ENCODE measurements at places on chromosomes 3 and 15. TPM values are rescaled to one million over a fixed set of nuclear protein-coding genes. Genes with fewer than 3 reads are reported as not detected.

DNA sequence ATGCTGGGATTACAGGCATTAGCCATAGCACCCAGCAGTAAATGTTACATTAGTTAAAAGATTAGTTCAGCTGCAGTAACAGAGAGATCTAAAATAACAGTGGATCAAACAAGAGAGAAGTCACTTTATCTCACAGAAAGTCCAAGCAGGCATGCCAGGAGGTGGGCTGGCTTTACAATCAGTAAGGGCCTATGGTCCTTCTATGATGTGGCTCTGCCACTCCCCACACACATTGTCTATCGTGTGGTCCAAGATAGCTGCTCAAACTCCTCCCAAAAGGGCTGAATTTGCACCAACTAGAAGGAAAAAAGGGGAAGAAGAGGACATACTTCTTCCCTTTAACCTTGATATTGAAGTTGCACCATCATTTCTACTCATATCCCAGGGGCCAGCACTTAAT, 4.6 kb upstream of the RUVBL1 start:
- DNase-seq = no peak

- peak; percentile 73 for DNase-seq
These were observed 624 bp downstream of the AP3B2 start for GRCh38 chr15:82709081-82709420.

DNA sequence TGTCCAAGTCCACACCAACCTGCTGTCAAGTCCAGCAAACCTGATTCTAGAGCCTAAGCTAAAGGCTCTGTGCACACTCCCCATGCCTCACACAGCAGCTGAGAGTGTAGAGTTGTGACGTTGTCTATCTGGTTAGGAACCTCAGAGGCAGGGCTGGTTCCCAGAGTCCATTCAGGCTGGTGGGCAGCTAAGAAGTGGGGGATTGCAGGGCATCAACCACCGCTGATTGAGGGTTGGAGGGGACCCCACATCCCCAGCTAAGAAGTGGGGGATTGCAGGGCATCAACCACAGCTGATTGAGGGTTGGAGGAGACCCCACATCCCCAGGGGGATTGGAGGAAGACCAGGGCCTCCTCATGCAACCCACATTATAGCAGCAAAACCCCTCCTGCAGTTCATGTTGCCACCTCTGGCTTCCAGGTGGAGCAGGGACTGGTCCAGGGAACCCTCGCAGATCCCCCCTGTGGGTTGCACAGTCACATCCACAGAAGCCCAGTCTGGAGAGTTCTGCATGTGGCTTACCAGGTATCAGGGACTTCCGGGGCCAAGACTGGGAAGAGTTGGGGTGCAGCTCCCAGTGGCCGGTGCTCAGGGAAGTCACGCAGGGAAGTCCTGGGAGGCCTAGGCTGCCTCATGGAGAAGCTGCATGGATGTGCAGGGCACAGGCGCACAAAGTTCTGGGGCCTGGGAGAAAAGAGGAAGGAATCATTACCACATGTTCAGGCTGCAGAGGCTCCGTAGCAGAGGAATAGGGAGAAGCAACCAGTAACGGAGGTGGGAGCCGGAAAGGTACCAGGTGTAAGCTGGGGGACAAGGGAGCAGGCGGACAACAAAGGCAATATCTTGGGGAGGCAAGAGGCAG, 71.4 kb upstream of the PCSK6 start:
- no peak for DNase-seq

DNA sequence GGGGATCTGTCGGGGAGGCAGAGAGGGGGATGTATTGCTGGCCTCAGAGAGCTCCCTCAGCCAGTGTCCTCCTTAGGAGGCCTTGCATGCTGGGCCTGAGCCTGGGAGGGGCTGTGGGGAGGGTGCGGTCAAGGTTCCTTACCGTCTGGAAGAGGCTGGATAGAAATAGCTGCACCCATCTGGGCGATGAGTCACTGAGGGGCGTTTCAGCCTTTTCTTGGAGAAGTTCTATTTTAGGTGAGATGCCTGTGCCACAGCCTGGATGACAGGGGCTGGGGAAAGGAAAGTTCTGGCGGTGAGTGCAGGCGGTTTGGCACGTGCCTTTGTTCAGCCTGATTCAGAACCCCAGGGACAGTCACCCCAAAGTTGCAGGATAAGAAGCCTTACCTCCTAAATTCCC, 35.7 kb upstream of the APEH start:
- no peak for DNase-seq

DNA sequence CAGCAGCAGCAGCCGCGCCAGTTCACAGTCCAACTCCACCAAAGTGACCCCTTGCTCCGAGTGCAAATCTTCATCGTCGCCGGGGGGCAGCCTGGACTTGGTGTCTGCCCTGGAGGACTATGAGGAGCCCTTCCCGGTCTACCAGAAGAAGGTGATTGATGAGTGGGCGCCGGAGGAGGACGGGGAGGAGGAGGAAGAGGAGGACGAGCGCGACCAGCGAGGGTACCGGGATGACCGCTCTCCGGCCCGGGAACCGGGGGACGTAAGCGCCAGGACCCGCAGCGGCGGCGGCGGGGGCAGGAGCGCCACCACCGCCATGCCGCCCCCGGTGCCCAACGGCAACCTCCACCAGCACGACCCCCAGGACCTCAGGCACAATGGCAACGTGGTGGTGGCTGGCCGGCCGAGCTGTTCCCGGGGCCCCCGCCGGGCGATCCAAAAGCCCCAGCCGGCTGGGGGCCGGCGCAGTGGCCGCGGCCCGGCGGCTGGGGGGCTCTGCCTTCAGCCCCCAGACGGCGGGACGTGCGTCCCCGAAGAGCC, 224.1 kb upstream of the IL12A start:
- DNase-seq = no peak

- no peak for DNase-seq
These were observed 91.6 kb downstream of the FOXB1 start for GRCh38 chr15:60095711-60096110.

GRCh38 chr3:102053375-102053989, 204.2 kb downstream of the NFKBIZ start:
- DNase-seq = no peak

GRCh38 chr3:151838574-151839312, 24.8 kb downstream of the AADAC start:
- DNase-seq = peak; percentile 22

- no peak for DNase-seq
These were observed 1.3 kb downstream of the SLC6A6 start for GRCh38 chr3:14403619-14404155.

GRCh38 chr3:107068980-107069379, 308.3 kb upstream of the CCDC54 start:
- no peak for DNase-seq

- DNase-seq = no peak
These were observed 24.9 kb upstream of the WNT5A start for GRCh38 chr3:55511895-55512570.

DNA sequence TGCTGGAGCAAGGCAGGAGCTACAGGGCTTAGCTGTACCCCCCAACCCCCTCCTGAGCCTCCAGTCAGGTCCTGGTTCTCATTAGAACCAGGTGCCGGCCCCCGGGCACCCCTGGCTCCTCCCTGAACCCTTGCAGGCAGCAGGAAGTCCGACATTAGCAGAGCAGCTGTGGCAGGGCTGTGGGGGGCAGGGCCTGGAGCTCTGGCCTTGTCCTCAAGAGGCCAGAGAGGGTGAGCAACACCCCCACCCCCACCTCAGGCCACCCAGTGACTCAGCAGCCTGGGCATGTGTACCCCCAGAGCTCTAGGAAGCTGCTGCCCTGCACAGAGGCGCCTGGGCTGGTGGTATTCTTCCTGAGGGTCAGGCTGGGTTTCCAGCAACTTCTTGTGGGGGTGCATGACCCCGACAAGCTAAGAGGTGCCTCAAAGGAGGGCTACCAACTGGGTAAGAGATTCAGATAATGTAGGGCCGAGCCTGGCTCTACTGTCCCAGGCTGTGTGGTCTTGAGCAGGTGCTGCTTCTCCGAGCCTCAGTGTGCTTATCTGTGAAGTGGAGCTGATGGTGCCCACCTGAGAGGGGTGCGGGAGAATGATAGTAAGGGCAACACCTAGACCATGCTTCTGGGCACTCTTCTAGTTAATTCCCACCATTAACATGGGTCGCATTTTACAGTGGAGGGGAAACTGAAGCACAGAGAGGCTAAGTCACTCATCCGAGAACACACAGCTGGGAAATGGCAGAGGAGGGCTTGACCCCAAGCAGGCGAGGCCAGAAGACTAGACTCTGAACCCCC, 16.0 kb downstream of the H1-8 start:
- DNase-seq = no peak

- peak; percentile 44 for DNase-seq
These were observed 32.5 kb downstream of the CSPG4 start for GRCh38 chr15:75680007-75680789.

GRCh38 chr3:196292286-196292923, 4.9 kb upstream of the PCYT1A start:
- peak; percentile 43 for DNase-seq

- no peak for DNase-seq
These were observed 230.0 kb downstream of the KLF13 start for GRCh38 chr15:31556494-31557150.

GRCh38 chr3:79011821-79012529, 755.8 kb downstream of the ROBO1 start:
- DNase-seq = no peak

DNA sequence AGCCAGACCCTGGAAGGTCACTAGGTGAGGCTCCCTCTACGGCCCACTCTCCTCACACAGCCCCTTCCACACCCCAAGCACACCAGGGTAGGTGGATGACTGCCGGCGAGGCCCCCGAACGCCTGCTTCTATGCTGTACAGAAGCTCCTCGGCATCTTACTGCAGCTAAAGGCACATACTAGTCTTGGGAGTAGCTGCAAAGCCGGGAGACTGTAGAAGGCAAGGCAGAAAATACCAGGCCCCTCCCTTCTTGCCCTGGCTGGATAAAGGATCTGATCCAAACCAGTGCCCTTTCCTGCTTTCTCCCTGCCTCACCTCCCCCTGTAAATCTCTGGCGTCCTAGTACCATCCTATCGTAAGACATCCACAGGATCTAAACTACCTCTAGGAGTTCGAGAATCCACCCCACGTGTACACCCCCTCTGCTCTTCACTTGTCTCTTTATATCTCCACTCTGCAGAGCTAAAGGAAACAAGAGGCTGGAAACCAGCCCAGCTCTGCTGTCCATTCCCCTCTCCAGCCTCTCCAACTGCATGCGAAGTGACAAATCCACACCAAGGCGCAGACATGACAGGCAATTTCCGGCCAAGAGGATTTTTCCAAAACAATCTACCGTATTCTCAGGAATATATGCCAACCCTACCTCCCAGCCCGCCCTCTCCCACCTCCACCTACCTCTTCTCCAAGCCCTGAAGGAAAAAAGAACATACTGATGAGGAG, 11.8 kb downstream of the TNK2 start:
- no peak for DNase-seq

GRCh38 chr15:78177447-78177873, 28.3 kb downstream of the IDH3A start:
- peak; percentile 87 for DNase-seq

- DNase-seq = no peak
These were observed 96.5 kb downstream of the LIPC start for GRCh38 chr15:58528188-58528870.

GRCh38 chr15:41945221-41945620, 27.1 kb downstream of the EHD4 start:
- DNase-seq = no peak

GRCh38 chr3:145286937-145287336, 874.0 kb downstream of the PLOD2 start:
- DNase-seq = no peak

GRCh38 chr15:86855307-86856291, 775.9 kb downstream of the AGBL1 start:
- no peak for DNase-seq

- DNase-seq = peak; percentile 24
These were observed 195.0 kb upstream of the EPHA3 start for GRCh38 chr3:88912294-88912877.

- no peak for DNase-seq
These were observed 571.4 kb upstream of the NAALADL2 start for GRCh38 chr3:174287705-174288104.

Gene IL17RE
- 3.0 TPM for total RNA-seq

Gene CCDC13
- 0.79 TPM for total RNA-seq

Gene PLSCR2
- total RNA-seq = 0.39 TPM

Gene CHRNA7
- 5.6 TPM for total RNA-seq

Gene CCR3
- not detected for total RNA-seq

Gene ADAMTS7
- 67.1 TPM for total RNA-seq

Gene BNC1
- not detected for total RNA-seq

Gene TRIM42
- not detected for total RNA-seq

Gene KLHDC8B
- total RNA-seq = 16.1 TPM

Gene MST1R
- 6.2 TPM for total RNA-seq

Gene ABHD17C
- 29.0 TPM for total RNA-seq

Gene UACA
- total RNA-seq = 44.8 TPM

Gene MESP2
- total RNA-seq = 0.66 TPM

Data from WTC11 (cell line).